Stimulated activated CD8-positive, alpha-beta memory T cell treated with anti-CD3 and anti-CD28 coated beads, Interleukin-7, amount 100 ng/mL, for 1 hour (primary cell): ENCODE measurements at places on chromosomes 4 and X.

DNA sequence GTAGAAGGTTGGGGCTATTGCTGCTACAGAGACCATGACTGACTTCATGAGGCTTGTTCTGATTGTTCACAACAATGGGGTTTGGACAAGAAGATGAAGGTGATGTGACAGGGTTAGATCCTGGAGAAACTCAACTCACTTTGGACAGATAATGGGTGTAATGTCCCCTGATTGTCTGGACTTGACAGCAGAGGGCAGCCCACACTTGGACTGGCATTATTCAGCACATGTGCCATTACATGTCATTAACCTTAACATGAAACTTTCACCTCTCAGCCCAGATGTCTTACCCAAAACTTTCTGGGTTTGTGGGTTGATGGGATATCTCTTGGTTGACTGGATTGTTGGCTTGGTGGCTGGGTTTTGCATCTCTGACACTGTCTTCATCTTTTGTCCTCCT, 101.5 kb downstream of the MXRA5 start:
- DNase-seq: no peak

- no peak for DNase-seq
Measured at GRCh38 chrX:108537005-108537404, 97.4 kb downstream of the COL4A5 start.

- no peak for DNase-seq
Measured at GRCh38 chr4:152892974-152893373, 43.1 kb upstream of the FHDC1 start.

DNA sequence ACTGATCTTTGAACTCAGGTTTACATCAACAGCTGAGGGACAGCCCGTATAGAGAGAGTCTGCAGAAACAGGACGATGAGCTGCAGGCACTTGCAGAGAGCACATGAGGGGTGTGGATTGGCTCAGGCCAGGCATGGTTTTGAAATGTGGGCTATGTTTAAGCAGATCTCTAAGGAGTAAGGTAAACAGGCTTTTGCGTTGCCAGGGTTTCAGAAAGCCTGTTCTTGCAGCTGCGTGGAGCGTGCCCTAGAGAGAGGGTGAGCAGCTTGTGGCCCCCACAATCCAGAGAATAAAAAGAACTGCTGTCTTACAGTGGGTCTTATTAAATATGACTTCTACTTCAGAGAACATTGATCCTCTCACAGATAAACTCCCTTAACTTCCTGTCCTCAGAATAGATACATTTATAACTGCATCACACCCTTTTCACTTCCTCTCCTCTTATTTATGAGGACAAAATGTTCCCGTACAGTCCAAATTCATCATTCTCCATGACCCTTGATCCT, 64.1 kb downstream of the TMA16 start:
- no peak for DNase-seq

- DNase-seq: no peak
Measured at GRCh38 chr4:100838286-100838685, 320.5 kb upstream of the EMCN start.

DNA sequence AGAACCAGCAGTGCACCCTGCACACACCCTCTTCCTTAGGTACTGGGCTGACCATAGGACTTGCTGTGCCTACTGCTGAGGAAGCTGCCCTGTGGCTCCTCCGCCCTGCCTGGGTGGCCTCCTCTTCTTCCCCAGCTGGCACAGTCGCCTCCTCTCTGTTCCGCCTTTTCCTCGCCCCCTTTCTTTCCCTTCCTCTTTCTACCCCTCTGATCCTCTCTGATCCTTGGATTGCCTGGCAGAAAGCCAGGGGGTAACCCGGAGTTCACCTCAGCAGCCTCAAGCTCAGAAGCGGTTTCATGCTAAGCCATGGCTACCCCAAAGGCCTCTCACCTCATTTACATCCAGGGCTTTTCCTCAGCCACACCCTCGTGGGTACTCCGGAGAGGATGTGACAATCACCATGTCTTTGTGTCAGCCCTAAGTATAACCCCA, 136.2 kb downstream of the SMIM20 start:
- DNase-seq: no peak
